ENCODE measurements at places on chromosomes 2 and 18.

DNA sequence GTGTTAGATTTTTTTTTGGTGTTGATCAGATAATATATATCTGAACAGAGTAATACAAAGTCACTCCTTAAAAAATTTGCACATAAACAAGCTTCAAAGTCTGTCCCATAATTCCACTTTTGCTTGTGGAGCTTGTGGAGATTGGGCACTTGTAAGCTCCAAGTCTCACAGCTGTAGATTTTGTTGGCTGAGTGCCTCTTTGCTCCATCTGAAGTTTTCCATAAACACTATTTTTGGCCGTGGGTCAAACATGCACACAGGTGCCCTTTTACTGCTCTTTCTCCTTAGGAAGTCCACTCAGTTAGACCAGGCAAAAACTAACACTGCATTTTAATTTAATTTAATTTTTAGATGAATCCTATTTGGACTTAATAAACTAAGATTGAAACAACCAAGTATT, 3.6 kb upstream of the KCNJ13 start:
- H3K36me3 ChIP-seq: peaks cover 66% of the 10 kb centered on the region
- H3K4me3 ChIP-seq: no peak overlapping the region
- DNase-seq: no peak
- peaks cover 7% of the 10 kb centered on the region for H3K4me1 ChIP-seq

DNA sequence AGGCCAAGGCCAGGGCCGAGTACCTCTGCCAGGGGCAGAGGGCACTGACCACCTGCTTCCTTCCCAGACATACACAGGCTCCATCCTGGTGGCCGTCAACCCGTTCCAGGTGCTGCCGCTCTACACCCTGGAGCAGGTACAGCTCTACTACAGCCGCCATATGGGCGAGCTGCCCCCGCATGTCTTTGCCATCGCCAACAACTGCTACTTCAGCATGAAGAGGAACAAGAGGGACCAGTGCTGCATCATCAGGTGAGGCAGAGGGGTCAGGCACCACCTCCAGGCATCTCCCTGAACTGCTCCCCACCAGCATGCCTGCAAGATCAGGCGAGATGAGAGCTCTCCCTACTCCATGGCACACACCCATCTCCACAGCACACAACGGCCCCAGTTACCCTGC, 31.1 kb downstream of the MYO7B start:
- no peak overlapping the region for H3K4me3 ChIP-seq
- H3K27ac ChIP-seq: no peak overlapping the region
- H3K4me1 ChIP-seq: peaks cover 12% of the 10 kb centered on the region
- DNase-seq: no peak
- no peaks in the 10 kb centered on the region for H3K27me3 ChIP-seq
- no peaks in the 10 kb centered on the region for H3K36me3 ChIP-seq

DNA sequence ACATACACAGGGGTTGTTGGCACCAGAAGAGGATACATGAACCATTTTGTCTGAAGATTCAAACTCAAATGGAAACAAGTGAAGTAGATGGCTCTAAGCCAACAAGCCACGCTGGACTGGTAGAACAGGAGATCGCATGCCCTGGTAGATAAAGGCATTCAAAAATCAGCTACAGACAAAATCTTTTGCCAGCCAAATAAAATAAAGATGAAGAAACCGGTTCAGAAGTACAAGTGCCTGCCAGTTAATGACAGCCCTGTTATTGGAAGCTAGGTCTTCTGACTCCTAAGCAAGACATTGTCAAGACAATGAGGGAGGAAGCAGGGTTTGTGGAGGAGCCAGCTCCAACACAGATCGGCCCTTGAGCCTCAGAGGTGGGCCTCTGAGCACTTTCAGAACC, 52.3 kb downstream of the EHD3 start:
- H3K4me1 ChIP-seq: peaks cover 6% of the 10 kb centered on the region
- H3K27ac ChIP-seq: no peak overlapping the region
- H3K27me3 ChIP-seq: no peaks in the 10 kb centered on the region

- DNase-seq: peak; percentile 62
- H3K27me3 ChIP-seq: no peaks in the 10 kb centered on the region
- no peak overlapping the region for H3K4me3 ChIP-seq
- H3K36me3 ChIP-seq: no peaks in the 10 kb centered on the region
- peaks cover 28% of the 10 kb centered on the region for H3K4me1 ChIP-seq
These were observed 124.5 kb upstream of the CDC42EP3 start for GRCh38 chr2:37795938-37796337.

DNA sequence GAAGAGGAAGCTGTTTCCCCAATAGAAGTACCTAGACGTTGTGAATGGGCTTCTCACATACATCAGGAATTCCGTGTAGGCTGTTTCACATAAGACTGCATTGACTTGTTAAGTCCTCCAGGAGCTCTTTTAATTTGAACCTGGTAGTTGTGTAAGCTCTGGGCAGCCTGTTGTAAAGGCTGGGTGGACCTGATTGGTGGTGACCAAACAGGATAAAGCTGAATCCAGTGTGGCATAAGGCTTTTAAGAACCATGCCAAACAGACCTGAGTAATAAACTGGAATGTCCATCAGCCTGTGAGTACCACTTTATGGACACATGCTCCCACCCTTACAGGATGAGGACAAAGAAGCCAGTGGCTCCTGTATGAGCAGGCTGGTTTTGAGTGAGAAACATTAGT, 24.1 kb downstream of the RMND5A start:
- no peaks in the 10 kb centered on the region for H3K27me3 ChIP-seq
- H3K36me3 ChIP-seq: peaks cover 6% of the 10 kb centered on the region
- H3K4me3 ChIP-seq: no peak overlapping the region
- H3K27ac ChIP-seq: no peak overlapping the region
- no peak for DNase-seq

- H3K27me3 ChIP-seq: no peaks in the 10 kb centered on the region
- no peak overlapping the region for H3K4me3 ChIP-seq
- H3K27ac ChIP-seq: no peak overlapping the region
- DNase-seq: no peak
- H3K36me3 ChIP-seq: peaks cover under 1% of the 10 kb centered on the region
- no peaks in the 10 kb centered on the region for H3K4me1 ChIP-seq
These were observed 11.2 kb upstream of the CALCRL start for GRCh38 chr2:187459256-187459655.

- no peak for DNase-seq
- H3K27me3 ChIP-seq: peaks cover 83% of the 10 kb centered on the region
- H3K27ac ChIP-seq: no peak overlapping the region
- H3K4me3 ChIP-seq: no peak overlapping the region
These were observed 8.9 kb downstream of the C1QL2 start for GRCh38 chr2:119149611-119150010.

DNA sequence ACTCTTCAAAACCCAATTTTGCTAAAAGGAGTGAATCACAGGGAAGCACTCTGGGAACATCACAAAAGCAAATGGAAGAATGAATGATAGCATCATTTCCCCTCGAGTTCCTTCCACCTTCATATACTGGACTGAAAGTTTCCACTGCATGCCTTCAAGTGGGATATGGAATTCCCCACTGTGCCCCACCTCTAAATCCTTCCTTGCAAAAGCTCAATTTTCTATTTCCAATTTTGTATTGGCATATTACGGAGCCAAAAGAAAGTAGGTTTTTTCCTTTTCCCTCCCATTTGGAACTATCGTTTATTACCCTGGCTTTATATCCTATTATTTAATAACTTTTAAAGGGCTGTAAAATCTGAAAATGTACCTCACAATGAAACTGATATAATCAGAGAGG, 149.3 kb downstream of the PIEZO2 start:
- peaks cover 13% of the 10 kb centered on the region for H3K4me1 ChIP-seq
- H3K4me3 ChIP-seq: no peak overlapping the region
- DNase-seq: no peak
- no peaks in the 10 kb centered on the region for H3K36me3 ChIP-seq

DNA sequence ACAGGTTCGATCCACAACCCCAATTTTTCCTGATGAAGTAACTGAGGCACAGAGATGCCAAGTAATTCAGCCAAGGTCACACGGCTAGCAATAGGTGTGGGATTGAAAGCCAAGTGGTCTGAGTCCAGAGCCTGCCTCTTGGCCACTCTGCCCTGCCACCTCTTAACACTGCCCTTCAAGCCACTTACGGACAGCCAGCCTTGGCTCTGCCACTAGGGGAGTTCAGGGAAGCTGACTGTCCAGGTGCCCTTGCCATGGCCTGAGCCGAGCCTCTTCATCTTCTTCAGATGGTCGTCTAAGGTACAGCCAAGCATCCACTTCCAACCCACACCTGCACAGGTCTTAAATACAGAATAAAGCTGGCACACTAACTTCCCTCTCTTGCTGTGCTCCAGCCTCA, 99.3 kb upstream of the GPR45 start:
- no peak overlapping the region for H3K27ac ChIP-seq
- no peak for DNase-seq
- no peaks in the 10 kb centered on the region for H3K4me1 ChIP-seq
- peaks cover 21% of the 10 kb centered on the region for H3K27me3 ChIP-seq
- H3K36me3 ChIP-seq: no peaks in the 10 kb centered on the region

DNA sequence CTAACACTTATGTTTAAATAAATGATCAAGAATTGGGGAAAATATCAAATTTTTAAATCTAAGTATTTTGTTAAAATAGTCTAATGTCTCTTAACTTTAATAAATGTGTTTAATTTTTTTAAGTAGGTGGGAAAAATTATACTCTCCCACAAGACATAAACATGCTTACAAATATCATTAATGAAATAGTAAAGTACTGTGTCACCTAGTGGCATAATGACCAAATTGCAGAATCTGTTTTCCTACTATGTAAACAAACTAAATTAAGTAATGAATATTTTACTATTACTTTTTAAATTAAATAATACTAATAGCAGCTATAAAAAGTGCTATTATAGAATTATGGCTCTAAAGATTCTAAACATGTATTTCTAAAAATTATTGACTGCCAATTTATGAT, 52.0 kb upstream of the CHAC2 start:
- no peaks in the 10 kb centered on the region for H3K4me1 ChIP-seq
- DNase-seq: peak; percentile 14
- no peaks in the 10 kb centered on the region for H3K27me3 ChIP-seq
- H3K4me3 ChIP-seq: no peak overlapping the region
- H3K27ac ChIP-seq: no peak overlapping the region
- H3K36me3 ChIP-seq: peaks cover 9% of the 10 kb centered on the region

GRCh38 chr2:240846873-240847595, 21.6 kb upstream of the AGXT start:
- H3K4me3 ChIP-seq: no peak overlapping the region
- DNase-seq: no peak
- H3K36me3 ChIP-seq: no peaks in the 10 kb centered on the region
- no peaks in the 10 kb centered on the region for H3K4me1 ChIP-seq
- no peak overlapping the region for H3K27ac ChIP-seq

- H3K4me3 ChIP-seq: no peak overlapping the region
- DNase-seq: no peak
- H3K27ac ChIP-seq: no peak overlapping the region
These were observed 76.0 kb upstream of the KLHL14 start for GRCh38 chr18:32848826-32849225.

- H3K36me3 ChIP-seq: peaks cover 15% of the 10 kb centered on the region
- H3K27me3 ChIP-seq: no peaks in the 10 kb centered on the region
- no peak for DNase-seq
- H3K27ac ChIP-seq: no peak overlapping the region
- H3K4me3 ChIP-seq: no peak overlapping the region
These were observed 9.8 kb upstream of the RPL31 start for GRCh38 chr2:100992262-100992661.

DNA sequence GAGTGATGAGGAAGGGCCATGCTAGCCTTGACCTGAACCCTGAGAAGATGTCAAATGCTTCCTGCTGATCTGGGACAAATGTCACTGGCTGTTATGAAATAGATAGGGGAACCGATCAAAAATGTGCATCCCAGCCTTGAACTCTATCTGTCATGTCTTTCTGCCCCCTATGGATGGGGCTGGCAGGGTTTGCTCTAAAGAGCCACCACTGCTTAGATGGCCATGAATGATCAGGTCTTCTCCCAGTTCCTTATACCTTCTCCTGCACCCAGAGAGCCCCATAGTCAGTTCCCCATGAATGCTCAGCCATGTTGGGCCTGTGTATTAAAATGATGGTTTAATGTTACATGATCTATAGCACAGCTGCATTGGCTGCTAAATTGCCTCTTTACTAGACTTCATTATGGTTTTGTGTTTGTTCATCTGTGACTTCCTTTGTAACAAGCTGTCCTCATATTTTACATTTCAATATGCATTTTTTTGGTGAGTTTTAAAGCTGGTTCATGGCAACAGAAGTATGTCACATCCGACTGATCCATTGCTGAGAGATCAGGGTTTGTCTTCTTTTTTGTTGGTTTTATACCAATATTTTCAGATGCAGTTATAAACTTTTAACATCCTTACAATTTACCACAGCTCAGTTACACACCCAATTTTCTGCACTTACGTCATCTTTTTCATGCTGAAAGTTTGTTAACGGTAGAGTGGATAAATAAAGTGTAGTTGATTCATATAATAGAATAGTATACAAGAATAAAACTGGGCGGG, 56.3 kb upstream of the SMAD2 start:
- H3K4me3 ChIP-seq: no peak overlapping the region
- DNase-seq: no peak
- H3K27me3 ChIP-seq: no peaks in the 10 kb centered on the region
- H3K36me3 ChIP-seq: no peaks in the 10 kb centered on the region
- no peak overlapping the region for H3K27ac ChIP-seq
- H3K4me1 ChIP-seq: peaks cover 6% of the 10 kb centered on the region

DNA sequence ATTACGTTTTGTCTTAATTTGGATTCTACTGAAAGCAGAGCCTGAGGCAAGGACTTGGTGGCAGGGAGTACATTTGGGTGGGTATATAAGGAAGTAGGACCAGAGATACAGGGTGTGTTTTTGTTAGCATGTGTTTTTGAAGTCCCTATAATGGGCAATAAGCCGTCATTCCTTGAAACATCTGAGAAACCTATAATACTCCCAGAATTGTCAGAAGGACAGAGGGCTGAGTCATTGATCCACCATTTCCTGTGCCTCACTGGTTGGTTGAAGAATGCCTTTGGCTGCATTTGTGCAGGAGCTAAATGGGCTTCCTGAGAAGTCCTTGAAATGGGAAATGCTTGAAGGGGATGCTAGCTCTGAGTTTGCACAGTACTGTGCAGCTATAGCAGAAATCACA, 281.8 kb upstream of the ZEB2 start:
- peaks cover 11% of the 10 kb centered on the region for H3K4me1 ChIP-seq
- H3K27me3 ChIP-seq: no peaks in the 10 kb centered on the region
- no peaks in the 10 kb centered on the region for H3K36me3 ChIP-seq
- H3K4me3 ChIP-seq: no peak overlapping the region
- peak; percentile 50 for DNase-seq

GRCh38 chr2:159381574-159381973, 95.1 kb upstream of the WDSUB1 start:
- no peaks in the 10 kb centered on the region for H3K27me3 ChIP-seq
- no peak overlapping the region for H3K4me3 ChIP-seq
- H3K4me1 ChIP-seq: no peaks in the 10 kb centered on the region

Measured in MCF 10A (cell line).